ENCODE measurements at places on chromosomes 16 and 17.

DNA sequence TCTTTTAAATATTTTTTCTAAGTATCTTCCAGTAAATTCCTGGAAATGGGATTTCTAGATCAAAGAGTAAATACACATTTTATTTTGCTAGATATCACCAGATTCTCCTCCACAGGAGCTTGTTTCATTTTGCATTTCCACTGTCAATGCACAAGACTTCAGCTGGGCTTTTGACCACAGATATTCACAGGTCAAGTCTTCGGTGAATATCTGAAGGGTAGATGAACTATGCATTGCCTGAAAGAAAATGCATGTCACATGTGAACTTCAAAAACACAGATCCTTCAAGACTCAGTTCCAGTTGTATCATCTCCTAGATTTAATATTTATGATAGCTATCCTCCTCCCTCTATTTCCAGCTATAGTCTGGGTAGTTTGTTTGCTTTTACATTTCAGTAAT, 963.6 kb upstream of the GOT2 start:
- no peak for DNase-seq

- peak; percentile 43 for DNase-seq
Observed at GRCh38 chr16:11586378-11586855, 302 bp downstream of the LITAF start.

GRCh38 chr17:60863892-60864707, 186.4 kb downstream of the BCAS3 start:
- no peak for DNase-seq

DNA sequence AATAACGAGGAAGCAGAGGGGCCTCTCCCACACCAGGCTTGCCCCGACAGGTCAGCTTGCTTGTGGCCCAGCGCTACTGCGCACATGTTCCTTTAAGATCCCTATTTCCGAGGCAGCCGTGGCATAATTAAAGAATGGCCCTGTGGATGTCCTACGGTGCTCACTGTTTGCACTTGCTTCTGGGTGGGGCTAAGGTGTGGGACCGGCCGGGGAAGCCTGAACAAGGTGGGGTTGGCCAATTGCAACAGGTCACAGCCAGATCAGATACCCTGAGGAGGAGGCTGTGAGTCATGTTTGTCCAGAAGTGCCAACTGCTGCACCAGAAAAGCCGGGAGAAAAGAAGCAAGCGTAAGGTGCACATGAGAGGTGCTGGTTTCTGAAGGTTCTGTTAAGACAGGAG, 158.5 kb upstream of the CACNG5 start:
- no peak for DNase-seq

DNA sequence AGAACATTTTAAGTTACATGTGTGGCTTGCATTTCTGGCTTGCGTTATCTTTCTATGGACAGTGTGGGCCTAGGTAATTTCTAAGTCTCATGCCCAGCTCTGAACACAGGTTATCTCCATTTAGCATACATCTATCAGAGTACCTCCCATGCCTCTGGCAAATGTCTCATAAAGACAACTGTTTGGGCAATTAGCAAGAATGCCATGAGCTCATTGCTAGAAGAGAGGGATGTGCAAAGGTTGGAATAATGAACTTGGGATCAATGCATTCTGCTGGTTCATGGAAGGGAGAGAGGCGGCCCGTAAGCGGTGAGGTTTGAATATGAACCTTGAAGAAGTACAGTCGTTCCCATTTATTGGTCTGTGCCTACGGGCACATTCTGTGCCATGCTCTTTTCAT, 14.4 kb downstream of the SYT17 start:
- DNase-seq, result no peak

- DNase-seq, result no peak
Observed at GRCh38 chr17:31050948-31051347, 43.8 kb upstream of the NF1 start.

DNA sequence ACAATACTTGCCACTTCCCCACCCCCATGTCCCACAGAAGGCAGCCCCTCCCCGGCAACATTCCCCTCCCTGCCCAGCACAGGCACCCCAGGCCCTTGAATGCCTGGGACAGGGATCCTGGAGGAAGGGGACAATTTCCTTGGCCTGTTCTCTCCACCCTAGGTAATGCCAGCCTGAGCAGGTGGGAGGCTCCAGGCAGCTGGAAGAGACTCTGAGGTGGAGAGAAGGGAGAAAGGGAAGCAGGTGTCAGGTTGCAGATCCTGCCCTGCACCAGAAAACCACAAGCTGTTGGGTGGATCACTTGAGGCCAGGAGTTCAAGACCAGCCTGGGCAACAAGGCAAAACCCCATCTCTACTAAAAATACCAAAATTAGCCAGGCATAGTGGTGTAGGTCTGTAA, 8.9 kb downstream of the MPP2 start:
- no peak for DNase-seq

- no peak for DNase-seq
Observed at GRCh38 chr17:58569196-58569595, 54.8 kb upstream of the MTMR4 start.

DNA sequence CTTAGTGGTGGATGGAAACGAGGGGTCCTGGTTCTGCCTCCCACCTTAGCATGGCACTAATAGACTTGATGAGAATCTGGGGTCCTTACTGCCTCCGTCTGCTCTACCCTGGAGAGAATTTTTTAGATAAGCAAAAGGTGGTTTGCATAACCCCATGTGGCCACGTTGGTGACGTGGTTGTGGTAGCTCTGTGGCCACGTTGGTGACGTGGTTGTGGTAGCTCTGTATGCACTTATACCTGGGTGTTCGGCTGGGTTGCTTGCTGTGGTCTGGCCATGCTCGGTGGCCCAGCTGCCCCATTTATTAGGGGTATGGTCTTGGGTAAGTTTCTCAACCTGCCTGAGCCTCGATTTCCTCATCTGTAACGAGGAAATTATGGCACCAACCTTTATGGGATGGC, 13.0 kb downstream of the SPIRE2 start:
- peak; percentile 35 for DNase-seq

GRCh38 chr16:72241008-72241407, 69.1 kb upstream of the PMFBP1 start:
- DNase-seq, result no peak

DNA sequence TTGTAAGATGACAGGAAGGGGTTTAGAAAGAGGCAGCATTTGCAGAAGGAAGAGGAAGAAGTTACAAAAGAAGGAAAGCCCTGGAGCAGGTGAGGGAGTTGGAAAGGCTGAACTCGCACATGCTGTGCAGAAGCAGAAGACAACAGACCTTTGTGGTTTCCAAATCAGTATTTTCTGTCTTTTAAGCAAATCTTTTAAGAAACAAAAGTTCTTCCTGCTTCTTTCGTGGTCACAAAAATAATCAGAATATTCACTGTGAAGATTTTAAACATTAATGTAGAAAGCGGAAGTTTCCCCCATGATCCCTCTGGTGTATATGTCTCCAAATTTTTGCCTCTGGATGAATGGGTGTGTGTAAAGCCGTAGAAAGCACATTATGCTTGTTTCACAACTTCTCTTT, 25.8 kb downstream of the ZNRF1 start:
- DNase-seq, result no peak

DNA sequence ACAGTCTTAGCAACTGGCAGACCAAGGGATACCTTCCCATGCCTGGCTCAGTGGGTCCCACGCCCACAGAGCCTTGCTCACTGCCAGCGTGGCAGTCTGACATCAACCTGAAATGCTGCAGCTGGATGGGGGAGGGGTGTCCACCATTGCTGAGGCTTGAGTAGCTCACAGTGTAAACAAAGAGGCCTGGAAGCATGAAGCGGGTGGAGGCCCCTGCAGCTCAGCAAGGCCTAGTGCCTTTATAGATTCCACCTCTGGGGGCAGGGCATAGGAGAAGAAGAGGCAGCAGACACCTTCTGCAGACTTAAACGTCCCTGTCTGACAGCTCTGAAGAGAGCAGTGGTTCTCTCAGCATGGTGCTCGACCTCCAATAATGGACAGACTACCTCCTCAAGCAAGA, 263.2 kb downstream of the KIF2B start:
- DNase-seq, result no peak

DNA sequence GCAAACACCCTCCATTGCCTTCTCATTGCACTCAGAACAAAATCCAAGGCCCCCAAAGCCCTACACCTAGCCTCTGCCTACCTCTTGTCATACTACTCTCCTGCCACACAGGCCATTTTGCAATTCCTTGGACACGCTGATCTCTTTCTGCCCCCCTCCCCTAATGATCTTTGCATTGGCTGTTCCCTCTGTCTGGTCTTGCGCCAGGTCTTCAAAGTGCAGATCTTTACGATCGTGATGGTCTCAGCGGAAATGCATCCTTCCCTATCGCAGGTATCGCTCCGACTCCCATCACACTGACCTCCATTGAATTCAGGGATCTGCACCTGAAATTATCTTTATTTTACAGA, 777 bp upstream of the MOSMO start:
- DNase-seq, result no peak

DNA sequence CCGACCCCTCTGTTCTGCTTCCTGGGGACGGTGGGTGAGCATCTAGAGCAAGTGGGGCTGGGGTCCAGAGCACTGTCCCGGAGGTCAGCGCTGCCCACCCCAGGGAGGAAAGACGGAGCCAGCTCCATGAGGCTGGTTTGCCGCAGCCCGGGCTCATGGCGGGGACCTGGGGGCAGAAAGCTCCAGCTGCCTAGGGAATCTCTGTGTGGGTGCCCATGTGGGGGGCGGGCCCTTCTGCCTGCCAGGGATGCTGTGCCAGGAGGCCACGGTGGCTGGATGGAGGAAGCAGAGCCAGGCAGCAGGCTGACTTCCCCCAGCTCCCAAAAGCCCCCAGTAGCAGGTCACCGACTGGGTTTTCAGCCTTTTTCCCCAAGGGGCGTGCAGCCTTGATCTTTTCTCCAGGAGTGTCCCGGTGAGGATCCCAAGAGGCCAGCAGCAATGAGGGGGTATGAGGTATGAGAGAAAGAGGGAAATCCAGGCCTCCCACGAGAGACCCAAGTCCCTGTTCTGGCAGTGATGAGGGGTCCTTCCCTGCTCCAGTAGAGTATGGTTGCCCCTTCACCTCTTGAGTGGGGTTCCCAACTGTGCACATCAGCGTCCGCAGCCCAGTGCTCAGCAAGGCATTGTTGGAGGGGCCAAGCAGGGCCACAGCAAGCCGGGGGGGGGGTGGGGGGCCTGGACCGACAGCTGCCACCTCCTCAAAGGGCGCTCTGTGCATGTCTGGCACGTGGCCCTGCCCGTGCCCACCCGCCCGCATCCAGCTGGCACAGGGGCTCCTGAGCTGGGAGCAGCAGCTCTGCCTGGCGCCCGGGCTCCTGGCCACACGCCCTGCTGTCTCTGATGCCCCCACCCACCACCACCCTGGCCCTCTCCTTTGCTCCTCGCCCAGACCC, 15.6 kb upstream of the BCAR1 start:
- DNase-seq, result no peak

- DNase-seq, result no peak
Observed at GRCh38 chr16:66287416-66287815, 79.1 kb upstream of the CDH5 start.

- DNase-seq, result no peak
Observed at GRCh38 chr17:8679126-8679525, 48.6 kb upstream of the MYH10 start.

DNA sequence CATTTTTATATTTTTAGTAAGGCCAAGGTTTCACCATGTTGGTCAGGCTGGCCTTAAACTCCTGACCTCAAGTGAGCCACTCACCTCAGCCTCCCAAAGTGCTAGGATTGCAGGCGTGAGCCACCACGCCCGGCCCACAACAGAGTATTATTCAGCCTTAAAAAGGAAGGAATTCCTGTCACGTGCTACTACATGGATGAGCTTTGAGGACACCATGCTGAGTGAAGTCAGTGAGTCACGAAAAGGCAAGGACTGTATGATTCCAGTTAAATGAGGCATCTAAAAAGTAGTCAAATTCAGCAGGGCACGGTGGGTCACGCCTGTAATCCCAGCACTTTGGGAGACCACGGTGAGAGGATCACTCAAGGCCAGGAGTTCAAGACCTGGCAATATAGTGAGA, 9.7 kb downstream of the CSF3 start:
- no peak for DNase-seq

GRCh38 chr17:29165800-29166506, 14.2 kb downstream of the MYO18A start:
- no peak for DNase-seq

DNA sequence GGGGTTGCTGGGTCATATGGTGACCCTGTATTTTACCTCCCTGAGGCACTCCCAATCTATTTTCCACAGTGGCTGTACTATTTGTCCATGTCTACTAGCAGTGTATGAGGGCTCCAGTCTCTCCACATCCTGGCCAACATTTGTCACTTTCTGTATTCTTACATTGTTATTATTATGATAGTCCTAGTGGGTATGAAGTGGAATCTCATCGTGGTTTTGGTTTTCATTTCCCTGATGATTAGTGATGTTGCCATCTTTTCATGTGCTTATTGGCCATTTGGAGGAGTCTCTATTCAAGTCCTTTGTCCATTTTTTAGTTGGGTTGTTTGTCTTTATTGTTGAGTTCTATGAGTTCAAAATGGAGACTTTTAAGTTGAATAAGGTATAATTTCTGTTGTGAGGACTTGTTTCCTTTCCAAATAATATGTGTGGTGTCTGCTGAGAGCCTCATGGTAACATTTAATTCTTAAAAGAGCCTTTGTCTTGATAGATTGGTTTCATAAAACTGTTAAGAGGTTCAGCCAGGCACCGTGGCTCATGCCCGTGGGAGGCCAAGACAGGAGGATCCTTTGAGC, 108.2 kb downstream of the RPTOR start:
- no peak for DNase-seq

GRCh38 chr16:50151322-50151721, 1.8 kb upstream of the TENT4B start:
- no peak for DNase-seq

GRCh38 chr16:88548131-88548874, 21.9 kb upstream of the ZC3H18 start:
- no peak for DNase-seq

DNA sequence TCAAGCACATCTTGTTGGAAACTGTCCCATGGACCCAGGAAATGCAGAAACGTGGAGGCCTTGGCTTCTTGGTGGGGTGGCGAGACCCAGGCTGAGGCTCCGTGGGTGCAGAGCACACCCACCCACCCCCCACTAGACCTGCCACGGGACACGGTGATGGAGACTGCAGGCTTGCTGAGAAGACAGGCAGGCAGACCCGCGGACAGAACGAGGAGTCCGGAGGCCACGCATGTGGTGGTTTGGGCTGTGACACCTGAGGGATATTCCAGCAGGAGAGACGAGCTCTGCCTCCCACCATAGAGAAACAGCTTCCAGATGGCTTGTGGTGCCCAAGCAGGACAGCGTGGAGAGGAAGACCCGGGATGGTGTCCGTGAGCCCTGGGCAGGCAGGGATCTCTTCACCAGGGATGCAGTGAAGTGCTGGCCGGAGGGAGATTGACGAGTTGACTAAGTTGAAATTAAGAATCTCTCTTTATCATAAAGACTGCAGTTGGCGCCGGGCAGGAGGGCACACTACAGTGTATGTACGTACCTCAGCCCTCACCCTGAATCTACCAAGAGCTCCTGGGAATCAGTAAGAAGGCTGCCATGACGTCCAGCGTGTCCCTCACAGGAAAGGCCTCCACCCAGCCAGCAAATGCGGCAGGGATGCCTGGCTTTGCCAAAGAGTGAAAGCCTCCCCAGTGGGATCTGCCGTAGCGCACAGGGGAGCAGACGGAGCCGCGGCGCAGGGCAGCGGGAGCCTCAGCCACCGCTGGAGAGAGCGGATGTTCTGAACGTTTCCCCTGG, 8.2 kb downstream of the UBE2I start:
- DNase-seq, result no peak

GRCh38 chr17:43645765-43646481, 15.8 kb downstream of the MEOX1 start:
- DNase-seq, result peak; percentile 16

All from activated naive CD4-positive, alpha-beta T cell treated with Interleukin-2 at 50 U/mL for 16 hours (primary cell).